ENCODE measurements at places on chromosomes 16 and 17. TPM values are rescaled to one million over a fixed set of nuclear protein-coding genes. Genes with fewer than 3 reads are reported as not detected.

Gene SERPINF2
- 0.67 TPM for total RNA-seq

Gene UTS2R
- 29.1 TPM for total RNA-seq

Gene CALB2
- 0.94 TPM for total RNA-seq

GRCh38 chr16:12920739-12921138, 19.3 kb downstream of the SHISA9 start:
- DNase-seq = no peak

GRCh38 chr16:9055661-9056060, 35.8 kb upstream of the HAPSTR1 start:
- no peak for DNase-seq

DNA sequence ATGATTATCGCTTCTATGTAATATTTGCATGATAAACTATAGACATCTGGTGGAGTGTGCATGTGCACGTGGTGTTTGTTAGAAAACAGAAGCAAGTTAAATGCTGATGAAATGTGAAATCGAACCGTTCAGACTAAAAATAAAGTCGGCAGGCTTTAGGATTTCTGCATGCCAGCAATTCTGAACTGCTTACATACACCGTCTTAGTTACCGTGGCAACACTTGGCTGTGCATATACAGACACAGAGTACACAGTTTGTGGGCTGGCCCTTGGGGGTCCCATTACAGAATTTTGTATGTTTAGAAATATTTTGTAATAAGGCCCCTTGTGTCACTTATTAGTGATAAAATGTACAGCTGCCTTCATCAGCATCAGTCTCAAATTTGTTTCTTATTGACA, 605.5 kb downstream of the RBFOX1 start:
- DNase-seq = no peak

- DNase-seq = no peak
Measured at GRCh38 chr17:30379303-30379902, 676 bp downstream of the CPD start.

- DNase-seq = no peak
Measured at GRCh38 chr16:58563775-58564174, 48.5 kb downstream of the SETD6 start.

DNA sequence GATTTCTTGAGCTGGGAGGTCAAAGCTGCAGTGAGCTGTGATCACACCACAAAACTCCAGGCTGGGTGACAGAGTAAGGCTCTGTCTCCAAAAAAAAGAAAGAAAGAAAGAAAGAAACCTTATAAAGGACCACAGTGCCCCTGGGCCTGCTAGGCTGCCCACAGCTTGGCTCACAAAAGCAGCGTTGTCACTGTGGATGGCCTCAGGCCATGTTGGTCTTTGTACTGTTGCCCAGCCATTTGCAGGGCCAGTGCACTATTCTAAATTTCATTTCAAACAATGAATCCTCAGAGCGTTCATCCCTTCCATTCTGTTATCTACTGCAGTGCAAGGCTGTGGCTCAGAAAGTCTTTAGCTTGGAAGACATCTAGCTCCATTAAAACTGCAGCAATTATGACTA, 208.4 kb downstream of the SLC39A11 start:
- DNase-seq = no peak

DNA sequence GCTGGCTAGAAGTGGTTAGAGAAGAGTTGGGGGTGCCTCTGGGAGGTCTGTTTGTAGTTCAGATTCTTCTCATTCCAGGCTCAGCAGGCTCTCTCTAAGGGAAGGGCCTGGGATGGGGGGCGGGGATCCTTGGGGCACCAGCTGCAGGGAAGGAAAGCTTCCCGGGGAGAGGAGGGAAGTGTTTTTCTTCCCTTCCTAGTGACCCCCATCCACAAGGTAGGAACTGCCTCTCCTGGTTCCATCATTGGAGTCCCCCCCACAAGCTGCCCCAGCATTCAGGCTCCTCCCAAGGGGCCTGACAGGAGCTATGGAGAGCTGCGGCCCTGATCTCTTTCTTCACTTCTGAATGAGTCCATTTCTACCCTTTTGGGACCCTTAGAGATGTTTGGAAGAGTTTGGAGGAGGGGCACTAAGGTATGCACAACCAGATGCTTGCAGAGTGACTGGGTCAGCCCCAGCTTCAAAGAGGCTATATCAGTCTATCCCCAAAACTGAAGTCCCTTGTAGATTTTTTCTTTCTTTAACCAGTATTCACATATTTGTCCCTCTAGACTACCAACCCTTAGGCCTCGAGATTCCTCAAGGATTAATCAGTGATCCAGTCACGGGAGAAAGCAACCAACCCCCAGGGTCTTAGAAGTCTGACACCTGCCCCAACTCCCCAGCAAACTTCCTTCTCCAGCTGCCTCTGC, 13.9 kb upstream of the FZD2 start:
- DNase-seq = peak; percentile 88

DNA sequence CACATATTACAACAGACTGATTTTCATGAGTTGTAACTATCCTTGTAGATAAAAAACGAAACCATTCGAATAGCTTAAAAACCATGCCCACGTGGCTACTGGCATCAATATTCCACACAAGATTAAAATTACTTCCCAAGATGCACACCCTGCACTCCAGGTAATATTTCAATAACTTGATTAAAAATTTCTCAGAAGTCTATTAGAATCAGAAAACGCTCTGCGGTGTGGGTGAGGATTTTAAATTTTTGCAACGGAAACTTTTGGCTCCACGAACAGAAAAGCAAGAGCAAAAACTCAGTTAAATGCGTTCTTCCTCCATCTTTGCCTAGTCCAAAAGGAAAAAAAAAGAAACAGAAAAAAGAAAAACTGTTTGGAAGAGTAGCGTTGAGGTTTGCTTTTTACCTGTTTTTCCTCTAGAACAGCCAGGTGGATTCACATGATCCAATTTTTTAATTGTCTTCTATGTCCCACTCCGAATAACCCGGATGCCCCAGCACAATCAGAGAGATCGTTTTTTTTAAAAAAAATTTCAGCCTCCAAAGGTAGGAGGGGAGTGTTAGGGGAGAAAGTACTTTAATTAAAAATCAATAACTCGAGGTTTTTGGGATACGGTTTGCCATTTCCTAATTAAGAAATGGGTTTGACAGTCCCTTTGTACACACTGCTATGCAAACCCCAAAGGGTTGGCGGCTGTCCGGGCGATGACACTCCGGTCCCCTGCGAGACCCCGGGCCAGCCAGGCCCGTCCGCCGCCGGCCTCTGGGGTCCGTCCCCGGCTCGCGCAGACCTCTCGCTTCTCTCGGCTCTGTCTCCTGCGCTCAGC, 708 bp upstream of the NFAT5 start:
- DNase-seq = no peak
